ENCODE measurements at places on chromosomes 11 and 22.
A peak's percentile ranks its signal among the peaks of the same experiment; 100 is the strongest.

- no peaks in the 10 kb centered on the region for H3K27me3 ChIP-seq
- no peaks in the 10 kb centered on the region for H3K36me3 ChIP-seq
- no peak overlapping the region for H3K27ac ChIP-seq
- DNase-seq = no peak
- H3K4me3 ChIP-seq = no peak overlapping the region
- no peaks in the 10 kb centered on the region for H3K4me1 ChIP-seq
Measured at GRCh38 chr11:34869425-34869824, 46.8 kb downstream of the APIP start.

DNA sequence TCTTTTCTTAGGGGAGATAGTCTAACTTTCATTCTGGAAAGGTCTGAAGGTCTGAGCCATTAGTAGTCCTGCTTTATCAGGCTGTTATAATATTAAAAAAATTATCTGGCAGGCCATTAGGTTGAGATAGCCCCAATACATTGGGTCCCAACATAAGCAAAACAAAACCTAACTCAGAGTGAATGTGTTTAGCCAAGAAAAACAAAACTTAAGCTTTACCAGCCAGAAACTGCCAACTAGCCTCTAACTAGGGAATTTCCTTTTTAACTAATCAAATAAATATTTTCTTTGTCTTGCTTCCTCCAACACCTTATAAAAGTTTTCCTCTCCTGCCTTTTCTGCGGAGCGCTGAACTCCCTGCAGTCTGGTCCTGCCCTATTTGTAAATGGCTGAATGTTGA is 1137.7 kb upstream of the CNTN5 start:
- DNase-seq = no peak
- H3K27me3 ChIP-seq = no peaks in the 10 kb centered on the region
- H3K4me3 ChIP-seq = no peak overlapping the region
- H3K4me1 ChIP-seq = no peaks in the 10 kb centered on the region
- no peak overlapping the region for H3K27ac ChIP-seq

GRCh38 chr11:1502168-1502953 is 15.8 kb upstream of the MOB2 start:
- no peak overlapping the region for H3K4me3 ChIP-seq
- H3K36me3 ChIP-seq = peaks cover 5% of the 10 kb centered on the region
- no peaks in the 10 kb centered on the region for H3K27me3 ChIP-seq
- DNase-seq = no peak

DNA sequence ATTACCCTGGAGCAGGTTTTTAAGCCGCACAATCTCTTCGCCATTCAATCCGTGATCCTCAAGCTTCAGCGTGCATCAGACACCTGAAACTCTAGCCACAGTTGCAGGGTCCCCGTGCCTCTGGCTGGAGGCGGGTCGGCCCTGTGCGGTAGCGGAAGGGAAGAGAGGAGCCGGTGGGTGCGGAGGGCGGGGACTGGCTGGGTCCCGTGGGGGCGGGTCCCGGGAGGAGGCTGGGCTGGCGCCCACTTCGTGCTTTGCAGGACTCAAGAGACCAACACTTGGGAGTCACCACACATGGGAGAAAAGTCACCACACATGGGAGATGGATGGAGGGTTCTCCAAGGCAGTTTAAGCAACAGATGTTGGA is 772 bp downstream of the C22orf15 start:
- no peak overlapping the region for H3K27ac ChIP-seq
- DNase-seq = no peak
- H3K4me1 ChIP-seq = peaks cover 18% of the 10 kb centered on the region

DNA sequence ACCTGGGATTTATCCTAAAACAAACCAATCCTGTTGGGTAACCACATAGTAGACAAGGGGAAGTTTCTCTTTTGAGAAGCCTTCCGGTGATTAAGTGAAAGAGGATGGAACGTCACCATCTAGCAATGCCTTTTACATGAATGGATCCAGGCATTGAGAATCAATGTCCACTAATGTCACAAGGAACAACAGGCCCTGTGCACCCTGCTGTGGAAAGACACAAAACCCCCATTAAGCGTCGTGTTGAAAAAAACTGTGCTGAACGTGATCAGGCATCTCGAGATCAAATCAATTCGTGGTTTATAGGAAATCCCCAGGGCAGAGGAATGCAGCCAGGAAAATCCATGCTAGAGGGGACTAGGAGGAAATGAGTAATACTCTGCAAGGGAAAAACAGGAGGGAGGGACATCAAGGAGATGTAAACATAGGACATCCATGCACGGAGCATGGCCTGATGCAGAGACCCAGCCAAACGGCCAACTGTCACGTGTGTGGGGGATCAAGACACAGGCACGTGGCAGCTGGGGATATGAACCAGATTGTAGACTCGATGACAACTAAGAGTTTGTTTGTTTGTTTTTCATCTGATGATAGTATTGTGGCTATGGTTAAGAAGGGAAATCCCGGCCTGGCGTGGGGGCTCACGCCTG is 38.6 kb upstream of the CARS1 start:
- DNase-seq = peak; percentile 7
- no peak overlapping the region for H3K27ac ChIP-seq
- H3K4me1 ChIP-seq = no peaks in the 10 kb centered on the region
- H3K27me3 ChIP-seq = no peaks in the 10 kb centered on the region
- peaks cover 53% of the 10 kb centered on the region for H3K36me3 ChIP-seq

- H3K4me3 ChIP-seq = no peak overlapping the region
- H3K36me3 ChIP-seq = no peaks in the 10 kb centered on the region
- no peak overlapping the region for H3K27ac ChIP-seq
- no peaks in the 10 kb centered on the region for H3K27me3 ChIP-seq
- DNase-seq = no peak
- H3K4me1 ChIP-seq = no peaks in the 10 kb centered on the region
Measured at GRCh38 chr11:36398231-36398953, 102.3 kb downstream of the PRR5L start.

- no peak for DNase-seq
- H3K4me3 ChIP-seq = no peak overlapping the region
- no peak overlapping the region for H3K27ac ChIP-seq
- no peaks in the 10 kb centered on the region for H3K27me3 ChIP-seq
Measured at GRCh38 chr11:35746356-35747153, 84.0 kb downstream of the TRIM44 start.

DNA sequence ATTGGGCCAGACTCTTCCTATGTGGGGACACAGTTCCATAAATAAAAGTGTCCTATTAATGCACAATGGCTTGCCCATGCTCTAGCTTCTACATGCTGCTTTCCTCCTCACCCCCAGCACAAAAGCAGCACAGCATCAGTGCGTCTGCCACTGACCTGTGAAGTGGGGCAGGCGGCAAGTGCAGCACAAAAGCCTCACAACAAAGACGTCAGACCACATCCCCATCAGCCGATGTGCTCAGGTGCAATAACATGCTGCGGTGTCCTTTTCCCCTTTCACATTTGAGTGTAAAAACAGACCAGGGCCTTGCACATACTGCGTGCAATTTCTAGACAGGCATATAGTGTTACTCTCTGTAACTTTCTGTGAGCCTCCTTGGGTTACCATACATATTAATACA is 12.8 kb downstream of the DKK3 start:
- peaks cover 3% of the 10 kb centered on the region for H3K4me1 ChIP-seq
- peaks cover 56% of the 10 kb centered on the region for H3K36me3 ChIP-seq
- peak; percentile 57 for DNase-seq
- H3K27ac ChIP-seq = no peak overlapping the region
- H3K4me3 ChIP-seq = no peak overlapping the region

- H3K36me3 ChIP-seq = no peaks in the 10 kb centered on the region
- no peaks in the 10 kb centered on the region for H3K4me1 ChIP-seq
- DNase-seq = no peak
- no peaks in the 10 kb centered on the region for H3K27me3 ChIP-seq
Measured at GRCh38 chr11:125211191-125211947, 46.8 kb downstream of the PKNOX2 start.

DNA sequence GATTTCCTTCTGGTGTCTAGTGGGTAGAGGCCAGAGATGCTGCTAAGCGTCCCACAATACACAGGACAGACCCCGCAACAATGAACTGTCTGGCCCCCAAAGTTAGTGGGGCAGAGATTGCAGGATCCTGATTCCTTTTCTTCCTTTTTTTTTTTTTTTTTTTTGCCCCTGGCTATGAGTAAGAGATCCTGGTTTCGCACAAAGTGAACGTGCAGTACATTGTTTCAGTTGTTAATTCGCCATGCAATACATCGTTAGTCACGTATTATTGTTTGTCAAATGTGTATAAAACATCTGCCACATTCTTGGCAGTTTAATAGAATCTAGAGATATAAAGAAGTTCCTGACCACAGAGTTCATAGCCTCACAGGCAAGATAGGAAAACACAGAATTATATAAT is 20.2 kb downstream of the ST3GAL4 start:
- H3K27ac ChIP-seq = no peak overlapping the region
- H3K4me1 ChIP-seq = no peaks in the 10 kb centered on the region
- H3K27me3 ChIP-seq = no peaks in the 10 kb centered on the region
- no peak overlapping the region for H3K4me3 ChIP-seq
- no peak for DNase-seq

- H3K4me3 ChIP-seq = no peak overlapping the region
- no peaks in the 10 kb centered on the region for H3K4me1 ChIP-seq
- no peaks in the 10 kb centered on the region for H3K36me3 ChIP-seq
- H3K27ac ChIP-seq = no peak overlapping the region
Measured at GRCh38 chr22:48740731-48741405, 1086.8 kb downstream of the BRD1 start.

DNA sequence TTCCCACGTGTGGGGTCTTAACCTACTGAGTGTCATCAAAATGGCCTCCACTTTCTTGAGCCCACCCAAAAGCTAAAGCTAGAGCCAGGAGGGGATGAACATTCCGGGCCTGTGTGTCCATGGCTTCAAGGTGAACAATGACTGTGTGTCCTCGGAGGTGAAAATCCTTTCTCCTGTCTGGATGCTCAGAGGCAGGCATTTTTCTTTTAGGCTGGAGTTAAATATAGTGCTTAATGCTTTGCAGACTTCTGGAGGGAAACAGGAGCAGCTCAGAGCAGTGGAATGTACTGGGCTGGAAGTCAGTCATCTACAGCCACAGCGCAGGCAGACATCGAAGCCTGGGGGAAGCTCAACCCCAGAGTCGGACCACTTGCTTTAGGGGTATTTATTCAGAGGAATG is 68.6 kb upstream of the TMEM45B start:
- no peak overlapping the region for H3K27ac ChIP-seq
- no peaks in the 10 kb centered on the region for H3K27me3 ChIP-seq
- DNase-seq = no peak
- no peaks in the 10 kb centered on the region for H3K36me3 ChIP-seq
- H3K4me1 ChIP-seq = no peaks in the 10 kb centered on the region

DNA sequence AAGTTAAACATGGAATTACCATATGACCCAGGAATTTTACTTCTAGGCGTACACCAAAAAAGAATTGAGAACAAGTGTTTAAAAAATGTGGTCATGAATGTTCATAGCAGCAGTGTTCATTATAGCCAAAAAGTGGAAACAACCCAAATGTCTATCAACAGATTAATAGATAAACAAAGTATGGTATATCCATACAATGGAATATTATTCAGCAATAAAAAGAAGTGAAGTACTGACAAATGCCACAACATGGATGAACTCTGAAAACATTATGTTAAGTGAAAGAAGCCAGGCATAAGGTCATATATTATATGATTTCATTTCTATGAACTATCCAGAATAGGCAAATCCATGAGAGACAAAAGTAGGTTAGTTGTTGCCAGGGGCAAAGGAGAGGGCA is 141.7 kb upstream of the NAV2 start:
- no peak for DNase-seq
- H3K36me3 ChIP-seq = no peaks in the 10 kb centered on the region
- peaks cover 24% of the 10 kb centered on the region for H3K4me1 ChIP-seq

GRCh38 chr11:131311776-131312514 is 58.5 kb upstream of the NTM start:
- no peak for DNase-seq
- no peaks in the 10 kb centered on the region for H3K4me1 ChIP-seq
- H3K27ac ChIP-seq = no peak overlapping the region
- no peaks in the 10 kb centered on the region for H3K36me3 ChIP-seq

GRCh38 chr11:94768602-94769541 is 716 bp downstream of the AMOTL1 start:
- H3K36me3 ChIP-seq = no peaks in the 10 kb centered on the region
- H3K27ac ChIP-seq = peak overlapping the region; percentile 98
- H3K27me3 ChIP-seq = no peaks in the 10 kb centered on the region
- H3K4me1 ChIP-seq = no peaks in the 10 kb centered on the region
- H3K4me3 ChIP-seq = peak overlapping the region; percentile 82

DNA sequence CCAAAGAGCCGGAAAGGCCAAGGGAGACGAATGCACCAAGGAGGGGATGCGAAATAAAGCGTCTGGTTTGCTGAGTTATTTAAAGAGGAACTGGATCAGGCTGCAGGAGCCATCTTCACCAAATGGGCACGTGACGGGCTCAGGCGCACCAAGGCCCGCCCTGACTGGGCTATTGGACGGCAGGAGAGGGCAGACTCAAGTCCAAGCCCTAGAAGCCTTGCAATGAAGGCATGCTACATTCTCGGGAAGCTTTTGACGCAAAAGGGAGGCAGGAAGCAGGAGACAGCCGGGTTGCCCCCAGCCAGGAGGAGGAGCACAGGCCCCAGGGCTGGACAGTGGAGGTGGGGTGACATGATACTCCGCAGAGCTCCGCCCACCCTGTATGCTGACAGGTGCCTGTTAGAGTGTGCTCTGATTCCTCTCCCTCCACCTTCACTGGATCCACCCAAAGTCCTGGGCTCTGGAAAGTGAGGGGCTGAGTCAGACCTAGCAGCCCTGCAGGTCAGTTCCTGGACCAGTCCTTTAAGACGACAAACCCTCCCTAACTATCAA is 41.5 kb upstream of the BID start:
- DNase-seq = no peak
- peaks cover 55% of the 10 kb centered on the region for H3K36me3 ChIP-seq
- H3K4me1 ChIP-seq = no peaks in the 10 kb centered on the region
- no peak overlapping the region for H3K27ac ChIP-seq
- no peak overlapping the region for H3K4me3 ChIP-seq

DNA sequence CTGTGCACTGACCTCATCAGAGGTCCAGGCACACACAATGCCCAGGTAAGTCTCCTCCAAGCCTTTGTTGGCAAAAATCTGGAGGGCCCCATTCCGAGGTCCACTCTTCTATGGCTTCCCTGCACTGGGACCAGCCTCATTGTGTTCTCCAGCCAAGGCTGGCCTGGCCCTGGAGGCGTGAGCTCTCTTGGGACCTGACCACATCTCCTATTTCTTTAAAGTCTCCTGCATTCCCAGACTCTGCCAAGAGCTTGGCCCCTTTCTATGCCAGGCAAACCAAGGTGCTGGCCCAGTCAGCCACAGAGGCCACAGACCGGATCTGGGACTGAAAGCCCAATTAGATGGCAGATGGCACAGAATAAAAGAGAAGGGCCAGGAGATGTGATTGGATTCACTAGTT is 55.1 kb downstream of the C11orf58 start:
- no peaks in the 10 kb centered on the region for H3K27me3 ChIP-seq
- H3K36me3 ChIP-seq = no peaks in the 10 kb centered on the region
- no peak overlapping the region for H3K4me3 ChIP-seq

GRCh38 chr11:12677131-12677530 is 2.9 kb downstream of the TEAD1 start:
- H3K27me3 ChIP-seq = no peaks in the 10 kb centered on the region
- H3K36me3 ChIP-seq = no peaks in the 10 kb centered on the region
- H3K4me3 ChIP-seq = peak overlapping the region; percentile 85
- peaks cover 2% of the 10 kb centered on the region for H3K4me1 ChIP-seq
- H3K27ac ChIP-seq = peak overlapping the region; percentile 99
- no peak for DNase-seq
